CD4-positive, alpha-beta T cell treated with Interferon alpha-2 for 1 hour (primary cell): ENCODE measurements at places on chromosomes 12 and 14.

- DNase-seq: no peak
Measured at GRCh38 chr14:70882776-70883492, 24.3 kb upstream of the PCNX1 start.

- no peak for DNase-seq
Measured at GRCh38 chr12:76881142-76881541, 2.3 kb upstream of the CSRP2 start.

DNA sequence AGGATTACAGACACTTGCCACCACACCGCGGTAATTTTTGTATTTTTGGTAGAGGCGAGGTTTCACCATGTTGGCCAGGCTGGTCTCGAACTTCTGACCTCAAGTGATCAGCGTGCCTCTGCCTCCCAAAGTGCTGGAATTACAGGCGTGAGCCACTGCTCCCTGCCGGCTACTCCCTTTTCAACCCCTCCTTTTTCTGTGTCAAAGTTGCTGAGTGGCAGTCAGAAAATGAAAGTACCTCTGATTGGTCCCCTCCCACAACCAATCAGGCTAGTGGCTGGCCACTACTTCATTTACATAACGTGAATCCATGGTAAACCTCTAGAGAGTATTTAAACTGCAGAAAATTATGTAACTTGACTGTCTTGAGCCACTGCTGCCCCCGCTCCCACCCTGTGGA lies 5.9 kb downstream of the RESF1 start:
- DNase-seq: peak; percentile 18

GRCh38 chr14:29734732-29735131 lies 192.9 kb downstream of the PRKD1 start:
- no peak for DNase-seq

- DNase-seq: no peak
Measured at GRCh38 chr12:24845615-24846014, 103.3 kb downstream of the BCAT1 start.

DNA sequence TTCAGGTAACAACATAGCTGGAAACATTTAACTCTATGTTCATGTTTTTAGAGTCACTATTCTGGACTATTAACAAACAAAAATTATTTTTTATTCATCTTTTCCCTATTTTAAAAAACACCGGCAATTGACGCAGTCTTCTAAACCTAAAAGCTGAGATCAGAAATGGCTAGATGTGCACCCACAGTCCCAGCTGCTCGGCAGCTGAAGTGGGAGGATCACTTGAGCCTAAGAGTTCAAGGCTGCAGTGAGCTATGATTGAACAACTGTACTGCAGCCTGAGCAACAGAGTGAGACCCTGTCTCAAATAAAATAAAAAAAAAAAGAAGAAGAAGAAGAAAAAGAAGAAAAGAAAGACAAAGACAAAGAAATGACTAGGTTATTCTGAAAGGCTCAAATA lies 64.5 kb downstream of the PAX9 start:
- DNase-seq: no peak

GRCh38 chr12:11970155-11970520 lies 100.6 kb upstream of the BCL2L14 start:
- no peak for DNase-seq

GRCh38 chr12:80952443-80952842 lies 14.7 kb upstream of the LIN7A start:
- DNase-seq: no peak

- peak; percentile 90 for DNase-seq
Measured at GRCh38 chr14:21308479-21309237, 28.8 kb downstream of the RPGRIP1 start.

GRCh38 chr14:61615743-61616523 lies 79.4 kb upstream of the HIF1A start:
- no peak for DNase-seq

- DNase-seq: no peak
Measured at GRCh38 chr12:43407816-43408645, 144.0 kb downstream of the ADAMTS20 start.

DNA sequence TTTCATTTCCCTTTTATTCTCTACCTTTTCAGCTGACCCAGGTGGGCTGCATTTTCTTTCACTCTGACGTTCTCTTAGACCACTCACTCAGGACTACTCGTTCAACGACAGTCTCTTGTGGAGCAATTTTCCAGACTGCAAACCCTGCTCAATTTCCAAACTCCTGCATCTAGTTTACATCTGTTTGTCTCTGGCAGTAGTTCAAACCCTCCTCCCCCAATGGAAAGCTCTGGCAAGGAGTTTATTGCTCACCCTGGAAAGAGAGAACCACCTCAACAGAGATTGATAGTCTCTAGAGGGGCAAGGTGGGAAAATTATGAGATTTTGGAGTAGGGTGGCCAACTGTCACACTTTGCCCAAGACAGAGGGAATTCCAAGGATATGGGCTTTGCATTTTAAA lies 130.2 kb downstream of the TSHR start:
- no peak for DNase-seq

GRCh38 chr14:64723691-64724577 lies 19.7 kb downstream of the PLEKHG3 start:
- peak; percentile 44 for DNase-seq

DNA sequence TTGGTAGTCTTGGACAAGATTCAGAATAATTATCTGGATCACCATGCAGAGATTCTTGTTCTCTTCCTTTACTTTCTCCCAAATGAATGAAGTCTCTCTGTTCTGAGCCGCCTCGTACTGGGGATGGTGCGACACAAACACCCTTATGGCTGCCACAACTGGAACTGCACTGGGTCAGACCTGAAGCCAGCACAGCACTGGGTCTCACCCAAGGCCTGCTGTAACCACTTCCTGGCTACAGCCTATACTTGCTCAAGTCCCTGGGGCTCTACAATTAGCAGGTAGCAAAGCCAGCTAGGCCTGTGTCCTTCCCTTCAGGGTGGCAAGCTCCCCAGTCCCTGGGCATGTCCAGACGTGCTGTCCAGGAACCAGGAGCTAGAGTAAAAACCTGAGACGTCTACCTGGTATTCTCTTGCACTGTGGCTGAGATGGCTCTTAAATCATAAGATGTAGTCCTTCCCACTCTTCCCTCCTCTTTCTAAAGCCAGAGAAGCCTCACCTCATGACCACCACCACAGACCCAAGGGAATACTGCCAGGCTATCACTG lies 27.6 kb downstream of the IFNG start:
- no peak for DNase-seq

GRCh38 chr12:10084733-10085132 lies 14.1 kb downstream of the CLEC1A start:
- DNase-seq: no peak

DNA sequence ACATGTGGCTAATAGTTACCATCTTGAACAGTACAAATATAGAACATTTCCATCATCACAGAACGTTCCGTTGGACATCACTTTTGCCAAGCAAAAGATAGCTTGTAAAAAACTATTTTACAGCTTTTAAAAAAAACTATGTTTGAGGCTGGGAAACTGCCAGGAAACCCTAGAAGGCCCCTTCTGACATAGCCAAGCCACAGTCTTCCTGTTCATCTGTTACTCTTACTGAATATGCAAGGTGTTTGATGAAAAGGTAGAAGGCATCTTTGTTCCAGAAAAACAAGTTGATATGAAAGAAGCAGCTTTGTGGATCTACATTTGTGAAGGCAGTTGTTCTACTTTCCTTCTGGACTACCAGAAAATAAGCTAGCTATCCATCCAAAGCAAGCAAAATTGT lies 23.6 kb upstream of the WNK1 start:
- DNase-seq: peak; percentile 68

GRCh38 chr12:27524494-27524835 lies 459 bp downstream of the PPFIBP1 start:
- DNase-seq: no peak

- DNase-seq: no peak
Measured at GRCh38 chr14:30084811-30085210, 157.2 kb upstream of the PRKD1 start.

DNA sequence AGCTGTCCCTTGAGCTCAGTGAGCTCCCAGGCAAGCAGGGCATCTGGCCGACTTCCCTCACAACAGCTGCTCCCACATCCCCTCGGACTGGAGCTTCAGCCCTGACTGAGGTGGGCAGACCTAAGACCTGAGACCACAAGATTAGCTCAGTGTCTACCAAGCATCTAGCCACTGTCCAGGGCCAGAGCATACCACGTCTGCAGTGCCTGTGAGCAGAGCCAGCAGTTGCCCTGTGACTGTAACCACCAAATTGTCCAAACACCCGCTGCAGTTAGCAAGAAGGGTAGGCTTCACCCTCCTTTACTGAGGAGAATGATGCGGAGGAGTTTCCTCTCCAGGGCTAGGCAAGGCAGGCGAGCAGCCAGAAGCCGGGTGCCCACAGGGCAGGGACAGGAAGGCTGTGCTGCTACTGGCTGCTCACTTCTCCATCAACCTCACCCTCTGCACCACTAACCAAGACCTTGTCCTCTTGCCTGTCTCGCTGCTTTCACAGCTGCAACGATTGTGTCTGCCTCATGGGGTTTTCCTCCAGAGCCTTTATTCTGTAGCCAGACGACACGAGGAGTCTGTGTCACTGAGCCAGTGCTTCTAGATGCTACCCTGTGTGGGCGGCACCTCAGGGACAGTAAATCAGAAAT lies 53.9 kb downstream of the ANAPC7 start:
- peak; percentile 12 for DNase-seq

GRCh38 chr14:96051231-96051630 lies 12.1 kb downstream of the C14orf132 start:
- DNase-seq: no peak

GRCh38 chr12:87687362-87687761 lies 341.8 kb downstream of the C12orf50 start:
- no peak for DNase-seq

GRCh38 chr12:16300122-16300521 lies 22.6 kb upstream of the SLC15A5 start:
- no peak for DNase-seq

GRCh38 chr14:45664668-45665356 lies 411.8 kb upstream of the MIS18BP1 start:
- no peak for DNase-seq

DNA sequence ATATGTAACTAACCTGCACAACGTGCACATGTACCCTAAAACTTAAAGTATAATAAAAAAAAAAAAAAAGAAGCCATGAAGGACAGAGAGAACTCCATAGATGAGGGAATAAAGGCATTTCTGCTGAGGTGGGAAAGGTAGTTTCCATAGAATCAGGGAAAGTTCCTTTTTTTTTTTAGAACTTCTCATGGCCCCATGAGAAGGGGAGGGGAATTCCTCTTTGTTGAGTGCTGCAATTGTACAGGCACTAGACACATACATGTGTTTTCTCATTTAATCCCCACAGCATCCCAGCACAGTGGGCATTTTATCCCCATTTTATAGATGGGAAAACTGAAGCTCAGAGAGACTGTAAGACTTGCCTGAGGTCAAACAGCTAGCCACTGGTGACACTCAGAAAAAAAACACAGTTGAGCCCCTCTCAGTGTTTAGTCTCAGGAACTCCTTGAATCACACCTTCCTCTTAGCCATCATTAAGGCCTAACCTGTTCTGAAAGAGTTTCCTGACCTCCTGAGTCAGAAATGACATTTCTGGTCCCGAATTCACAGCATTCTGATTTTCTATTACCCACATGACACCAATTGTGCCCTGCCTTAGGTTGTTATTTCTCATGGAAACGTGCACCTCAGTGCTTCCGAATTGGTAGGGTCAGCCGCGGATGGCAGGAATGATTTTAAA lies 189.3 kb upstream of the G2E3 start:
- DNase-seq: no peak

DNA sequence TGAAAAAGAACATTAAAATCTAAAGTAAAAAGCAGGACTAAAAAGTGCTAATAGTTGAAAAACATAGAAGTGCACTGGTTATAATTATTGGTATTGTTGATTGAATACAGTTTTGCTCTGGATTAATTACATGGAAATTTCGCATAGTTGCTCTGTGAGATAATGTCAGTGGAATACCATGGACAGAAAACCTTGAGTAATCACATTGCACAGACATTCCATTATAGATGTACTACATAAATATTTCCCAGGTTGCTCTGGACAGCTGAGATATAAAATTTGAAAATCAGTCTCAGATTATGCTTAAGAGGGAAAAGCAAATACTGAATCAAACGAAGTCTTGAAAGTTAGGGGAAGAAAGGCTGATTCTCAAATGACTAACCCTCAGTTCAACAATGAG lies 439.3 kb upstream of the FLRT2 start:
- no peak for DNase-seq

DNA sequence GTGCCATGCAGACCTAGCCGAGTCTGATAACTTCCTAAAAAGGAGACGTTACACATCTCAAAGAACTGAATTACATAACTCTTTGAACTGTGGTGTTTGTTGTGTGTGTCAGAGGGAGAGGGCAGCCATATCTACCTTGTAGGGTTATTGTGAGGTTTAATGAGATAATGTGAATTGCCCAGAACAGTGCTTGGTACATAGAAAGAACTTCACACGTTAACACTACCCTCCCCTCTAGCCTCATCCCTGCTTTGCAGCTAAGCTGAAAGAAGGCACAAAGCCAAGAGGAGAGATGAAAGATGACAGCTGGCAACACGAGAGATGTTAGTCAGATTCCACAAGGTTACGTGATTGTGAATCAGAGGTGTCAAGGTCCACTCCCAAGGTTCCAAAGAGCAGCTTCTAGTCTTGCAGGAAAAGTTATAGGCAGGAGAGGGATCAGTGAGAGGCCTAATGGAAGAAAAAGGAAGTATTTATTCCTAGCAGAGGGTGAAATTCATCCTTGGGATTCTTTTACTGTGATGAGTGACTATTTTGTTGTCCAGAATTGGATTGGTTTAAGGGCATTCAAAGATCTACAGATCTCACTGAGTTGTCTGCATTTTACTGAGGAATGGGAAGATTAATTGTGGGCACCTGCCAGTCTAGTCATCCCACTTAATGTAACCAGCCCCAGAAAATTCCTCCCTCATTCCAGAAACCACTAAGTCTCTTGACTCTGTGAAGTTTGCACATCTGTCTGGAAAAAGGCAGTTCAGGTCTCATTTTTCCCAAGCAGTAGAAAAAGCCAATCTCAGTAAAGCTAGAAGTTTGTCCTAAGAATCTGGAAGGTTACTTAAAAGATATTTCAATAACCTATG lies 25.9 kb upstream of the WNK1 start:
- DNase-seq: peak; percentile 9

GRCh38 chr14:51552768-51553404 lies 98.8 kb upstream of the FRMD6 start:
- DNase-seq: no peak

- no peak for DNase-seq
Measured at GRCh38 chr12:49555631-49556390, 12.1 kb downstream of the MCRS1 start.
